ENCODE measurements at places on chromosomes 1 and 21.

DNA sequence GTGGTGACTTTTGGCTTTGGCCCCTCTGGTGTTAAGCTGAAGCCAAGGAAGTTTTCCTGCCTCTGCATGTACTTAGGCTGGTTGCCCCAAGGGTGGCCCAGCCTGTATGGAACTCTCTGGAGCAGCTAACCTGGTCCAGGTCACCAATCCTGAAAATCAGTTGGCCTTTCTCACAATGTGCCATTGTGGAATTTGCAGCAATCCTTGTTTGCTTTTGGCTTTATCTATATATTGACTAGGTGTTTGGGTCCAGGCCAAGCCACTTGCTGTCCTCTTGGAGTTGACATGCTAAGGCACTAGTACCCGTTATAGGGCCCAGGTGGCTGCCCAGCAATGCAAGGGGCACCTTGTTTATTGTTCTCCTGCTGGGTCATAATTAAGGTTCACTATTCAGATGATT, 124.6 kb downstream of the CAMTA1 start:
- DNase-seq = no peak

DNA sequence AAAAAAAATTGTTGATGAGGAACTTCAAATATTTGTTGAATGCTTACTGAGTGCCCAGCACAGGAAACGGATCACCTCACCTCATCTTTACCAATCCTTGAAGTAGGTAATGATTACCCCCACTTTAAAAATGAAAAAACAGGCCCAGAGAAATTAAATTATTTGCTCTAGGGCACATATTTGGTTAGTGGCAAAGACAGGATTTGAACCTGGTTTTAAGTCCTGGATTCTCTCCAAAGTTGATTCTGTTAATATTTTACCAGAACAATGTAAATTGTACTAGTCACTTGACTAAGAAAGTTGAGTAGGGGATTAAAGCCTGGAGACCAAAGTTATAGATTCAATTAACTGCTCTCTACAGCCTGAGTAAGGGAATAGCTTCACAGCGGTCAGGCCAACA, 97.9 kb downstream of the GIPC2 start:
- no peak for DNase-seq

DNA sequence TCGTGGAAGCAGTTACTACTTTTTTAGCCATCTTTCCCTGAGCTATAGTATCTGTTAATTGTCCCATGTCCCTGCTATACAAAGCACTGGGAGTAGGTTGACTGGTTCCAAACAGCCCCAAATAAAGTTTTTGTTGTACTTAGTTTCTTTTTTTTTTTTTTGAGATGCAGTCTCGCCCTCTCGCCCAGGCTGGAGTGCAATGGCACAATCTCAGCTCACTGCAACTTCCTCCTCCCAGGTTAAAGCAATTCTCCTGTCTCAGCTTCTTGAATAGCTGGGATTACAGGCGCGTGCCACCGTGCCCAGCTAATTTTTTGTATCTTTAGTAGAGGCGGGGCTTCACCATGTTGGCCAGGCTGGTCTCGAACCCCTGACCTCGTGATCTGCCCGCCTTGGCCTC, 3.3 kb downstream of the NCSTN start:
- no peak for DNase-seq

DNA sequence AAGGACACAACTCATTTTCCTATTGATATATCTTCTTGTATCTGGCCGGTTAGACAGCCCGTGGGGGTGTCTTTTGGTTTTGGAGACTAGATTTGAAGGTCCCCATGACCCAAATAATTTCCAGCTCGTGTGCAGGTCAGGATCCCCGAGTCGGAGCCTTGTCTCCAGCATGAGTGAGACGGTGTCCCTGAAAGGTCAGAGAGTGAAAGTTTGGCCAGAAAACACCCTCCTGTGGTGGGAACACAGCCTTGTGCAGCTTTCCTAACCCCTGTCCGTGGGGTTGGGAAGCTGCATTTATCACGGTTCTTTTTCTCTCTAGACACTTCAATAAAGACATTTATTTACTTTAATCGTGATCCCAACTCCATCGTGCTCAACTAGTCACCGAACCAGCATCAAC, 17.6 kb downstream of the COQ8A start:
- DNase-seq = no peak
